ENCODE measurements at places on chromosomes 3 and 15.

- no peak for DNase-seq
Observed at GRCh38 chr3:25872200-25872877, 82.4 kb downstream of the OXSM start.

- DNase-seq: no peak
Observed at GRCh38 chr15:76393614-76394013, 57.0 kb downstream of the ISL2 start.

GRCh38 chr15:74303741-74304309 lies 63.6 kb downstream of the CYP11A1 start:
- DNase-seq: no peak

DNA sequence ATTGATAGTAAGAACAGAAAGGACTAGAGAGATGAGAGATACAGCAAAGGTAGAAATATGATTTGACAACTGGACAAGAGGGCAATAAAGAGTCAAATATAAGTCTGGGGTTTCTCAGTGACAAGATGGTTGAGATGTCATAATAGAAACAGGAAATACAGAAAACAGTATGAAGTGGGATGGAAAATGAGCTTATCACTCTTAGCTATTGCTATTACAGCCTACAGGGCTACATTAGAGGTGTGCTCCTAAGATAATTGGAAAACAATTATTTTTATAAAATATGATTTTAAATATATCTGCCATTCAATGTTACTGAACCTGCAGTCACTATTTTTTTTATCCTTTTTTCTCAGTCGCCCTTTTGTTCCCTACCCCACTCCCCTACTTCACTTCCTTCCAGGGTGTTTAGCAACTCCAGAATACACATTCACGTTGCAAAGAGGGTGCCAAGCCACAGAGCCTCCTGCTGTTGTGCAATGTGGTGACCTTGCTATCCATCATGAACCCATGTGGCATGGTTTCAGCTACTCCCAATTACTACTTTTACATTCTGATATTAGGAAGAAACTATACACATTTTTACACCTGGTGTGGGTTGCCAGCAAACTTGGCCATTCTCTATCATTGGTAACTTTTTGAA lies 6.0 kb downstream of the NRG4 start:
- no peak for DNase-seq

- no peak for DNase-seq
Observed at GRCh38 chr15:41001524-41002214, 48.4 kb downstream of the CHAC1 start.

- no peak for DNase-seq
Observed at GRCh38 chr3:71438071-71438685, 145.3 kb downstream of the FOXP1 start.

DNA sequence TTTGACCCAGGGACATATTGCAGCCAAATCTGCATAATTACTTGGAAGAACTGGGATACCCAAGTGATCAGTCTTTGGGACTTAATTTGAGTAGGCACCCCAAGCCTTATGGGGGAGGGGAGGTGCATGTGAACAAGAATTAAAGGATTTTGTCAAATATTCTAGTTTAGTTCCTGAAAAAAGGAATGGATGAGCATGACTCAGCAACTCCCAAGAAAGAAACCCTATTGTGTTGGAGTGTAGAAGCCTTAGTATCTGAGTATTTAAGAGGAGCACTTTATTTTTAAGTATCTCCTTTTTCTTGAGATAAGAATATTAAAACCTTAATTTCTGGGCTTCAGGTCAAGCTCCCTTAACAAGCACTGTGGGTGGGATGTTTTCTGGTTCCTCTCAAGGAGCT lies 222.4 kb downstream of the CD47 start:
- no peak for DNase-seq

- DNase-seq: no peak
Observed at GRCh38 chr3:171005648-171006047, 20.9 kb downstream of the SLC2A2 start.

DNA sequence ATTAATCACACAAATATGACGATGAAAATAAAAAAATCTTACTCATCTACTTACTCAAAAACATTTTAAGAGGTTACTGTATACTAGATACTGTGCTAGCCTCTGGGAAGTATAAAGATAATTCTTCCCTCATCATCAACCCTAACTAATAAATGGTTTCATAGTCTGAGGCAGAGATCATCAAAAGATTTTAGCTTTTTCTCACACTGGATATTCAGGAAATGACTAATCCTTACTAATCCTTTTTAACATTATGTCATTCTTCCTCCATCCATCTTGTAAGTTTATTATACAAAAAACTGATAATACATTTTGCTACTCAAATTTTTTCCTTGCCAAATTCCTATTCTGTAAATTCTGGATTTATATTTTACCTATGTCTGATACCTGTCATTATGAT lies 29.7 kb downstream of the ACAD11 start:
- DNase-seq: no peak

GRCh38 chr15:52112203-52112750 lies 298 bp downstream of the BCL2L10 start:
- DNase-seq: peak; percentile 80

GRCh38 chr3:26437678-26438077 lies 184.9 kb upstream of the LRRC3B start:
- DNase-seq: no peak

DNA sequence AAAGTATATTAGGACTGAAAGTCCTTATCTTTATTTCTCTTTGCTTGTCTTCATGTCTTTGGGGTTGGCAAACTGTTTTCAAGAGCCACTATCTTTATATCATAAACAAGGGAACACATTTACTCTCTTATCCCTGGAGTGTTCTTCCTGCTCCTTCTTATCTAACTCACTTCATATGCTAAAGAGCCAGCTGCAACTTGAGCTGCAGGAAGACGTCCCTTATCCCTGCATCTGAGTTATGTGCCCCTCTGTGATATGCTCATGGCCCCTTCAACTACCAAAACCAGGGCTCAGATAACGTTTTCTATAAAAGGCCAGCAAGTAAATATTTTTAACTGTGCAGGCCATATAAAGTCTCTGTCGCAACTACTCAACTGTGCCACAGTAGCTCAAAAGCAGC lies 137.0 kb upstream of the CRBN start:
- no peak for DNase-seq

GRCh38 chr3:132407025-132407424 lies 10.3 kb upstream of the DNAJC13 start:
- no peak for DNase-seq

- no peak for DNase-seq
Observed at GRCh38 chr3:33578325-33579177, 138.3 kb upstream of the UBP1 start.

GRCh38 chr15:35784745-35785144 lies 238.8 kb upstream of the DPH6 start:
- DNase-seq: no peak

DNA sequence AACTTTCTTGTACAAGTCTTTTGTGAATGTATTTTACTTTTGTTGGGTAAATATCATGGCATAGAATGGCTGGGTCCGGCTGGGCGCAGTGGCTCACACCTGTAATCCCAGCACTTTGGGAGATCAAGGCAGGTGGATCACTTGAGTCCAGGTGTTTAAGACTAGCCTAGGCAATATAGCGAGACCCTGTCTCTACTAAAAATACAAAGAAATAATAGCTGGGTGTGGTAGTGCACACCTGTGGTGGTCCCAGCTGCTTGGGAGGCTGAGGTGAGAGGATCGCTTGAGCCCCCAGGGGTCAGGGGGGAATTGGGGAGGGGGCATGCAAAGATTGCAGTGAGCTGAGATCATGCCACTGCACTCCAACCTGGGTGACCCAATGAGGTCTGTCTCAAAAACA lies 52.9 kb downstream of the ANP32A start:
- DNase-seq: no peak

DNA sequence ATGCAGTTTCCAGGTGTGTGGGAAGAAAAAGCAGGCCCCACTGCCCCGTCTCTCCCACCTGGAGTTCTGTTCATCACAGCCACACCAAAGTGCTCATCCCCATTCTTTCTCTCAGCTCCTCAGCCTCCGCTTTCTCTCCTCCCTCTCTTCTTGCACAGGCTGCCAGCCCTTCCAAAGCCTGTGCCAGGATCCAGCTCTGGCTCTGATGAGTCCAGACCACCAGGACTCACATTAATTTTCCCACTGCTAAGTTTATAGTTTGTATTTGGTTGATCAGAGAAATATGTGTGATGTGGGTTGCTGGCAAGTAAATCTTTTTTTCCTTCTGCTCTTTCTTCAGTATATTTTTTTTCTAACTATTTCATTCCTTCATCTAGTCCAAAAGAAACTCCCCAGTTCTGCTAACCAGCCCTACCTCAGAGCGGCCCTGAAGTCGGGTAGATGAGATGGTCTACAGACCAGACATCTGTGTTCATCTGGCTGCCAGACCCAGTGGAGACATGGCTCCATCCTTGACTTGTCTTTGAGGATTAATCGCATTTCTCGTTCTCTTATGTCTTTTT lies 49.8 kb downstream of the BOC start:
- DNase-seq: no peak

DNA sequence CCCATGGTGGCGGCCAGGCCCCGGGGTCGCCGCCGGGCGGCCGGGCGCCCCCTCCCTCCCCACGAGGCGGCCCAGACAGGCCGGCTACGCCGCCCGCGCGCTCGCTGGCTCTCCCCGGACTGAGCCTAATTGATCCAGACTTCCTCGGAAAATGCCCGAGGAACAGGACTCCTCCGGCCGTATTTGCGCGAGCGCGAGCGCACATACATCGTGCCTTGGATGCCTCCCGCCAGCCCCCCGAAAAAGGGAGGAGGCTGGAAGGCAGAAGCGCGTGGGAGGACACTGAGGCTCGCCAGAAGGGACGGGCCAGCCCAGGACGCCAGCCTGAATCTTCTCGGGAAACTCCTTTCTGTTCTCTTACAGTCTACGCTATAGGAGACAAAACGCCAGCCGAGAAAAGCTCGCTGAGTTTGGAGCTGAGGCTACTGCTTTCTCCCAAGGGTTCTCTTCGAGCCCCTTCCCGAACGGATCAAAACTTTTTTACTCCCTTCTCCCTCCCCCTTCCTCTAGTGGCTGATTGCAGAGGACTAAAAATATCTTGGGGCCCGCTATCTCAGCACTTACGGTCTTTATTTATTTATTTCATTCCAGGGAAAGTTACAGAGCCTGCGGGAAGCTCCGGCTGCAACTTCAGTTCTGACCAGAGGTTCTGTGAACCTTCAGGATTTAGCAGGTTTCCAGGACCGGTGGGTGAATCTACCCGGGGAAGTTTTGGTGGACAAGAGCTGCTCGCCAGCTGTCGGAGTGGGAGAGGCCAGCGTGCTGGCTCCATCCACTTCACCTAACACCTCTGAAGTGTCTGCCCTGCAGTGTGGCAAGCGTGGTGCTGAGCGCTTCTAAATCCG lies at the start of gene PDZRN3:
Gene PDZRN3, minus strand, starts transcription at position 121 of the 845 bp plus-strand sequence.
- DNase-seq: no peak

DNA sequence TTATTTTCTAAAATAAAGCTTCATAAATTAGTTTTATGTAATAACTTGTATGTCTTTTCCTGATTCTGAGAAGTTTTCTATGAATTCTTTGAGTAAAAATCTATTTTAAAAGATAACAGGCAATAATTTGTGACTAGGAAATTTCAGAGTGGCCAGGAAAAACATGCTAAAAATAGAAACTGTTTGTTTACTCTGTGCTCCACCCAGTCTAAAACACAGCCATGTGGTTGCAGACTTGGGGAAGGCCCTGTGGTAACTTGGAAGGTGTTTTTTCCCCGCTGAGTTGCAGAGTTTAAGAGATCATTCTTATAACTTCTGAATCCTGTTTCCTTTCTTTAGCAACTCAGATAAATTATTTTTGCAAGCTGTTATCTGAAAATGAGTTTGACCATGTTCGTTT lies 21.9 kb downstream of the PLCL2 start:
- DNase-seq: no peak

DNA sequence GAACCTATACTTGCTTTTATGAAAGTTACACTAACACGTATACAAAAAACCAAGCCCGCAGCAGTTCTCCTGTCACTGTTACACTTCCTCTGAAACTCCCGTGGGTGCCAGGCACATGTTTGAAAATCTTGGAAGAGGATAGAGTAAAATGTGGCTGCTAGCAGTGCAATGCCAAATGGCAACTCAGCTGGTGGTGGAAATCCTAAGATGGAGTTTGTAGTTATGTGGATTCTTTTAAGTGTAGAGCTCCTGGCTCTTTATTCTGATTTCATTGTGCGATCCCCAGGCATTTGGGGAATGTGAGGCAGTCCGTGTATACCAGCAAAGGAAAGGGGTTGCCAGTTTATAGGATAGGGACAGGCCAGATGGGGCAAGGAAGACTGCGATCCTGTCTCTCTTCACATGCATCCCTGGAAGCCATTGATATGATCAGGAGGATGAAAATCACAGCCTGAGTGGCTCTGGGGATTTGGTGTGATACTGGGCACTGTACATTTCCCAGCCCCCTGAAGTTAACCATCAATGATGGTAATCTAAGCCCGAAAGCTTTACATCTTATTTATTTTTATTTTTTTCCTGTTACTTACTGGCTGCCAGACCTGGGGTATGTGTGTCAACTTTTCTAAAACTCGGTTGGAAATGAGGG lies 1.1 kb downstream of the STAC start:
- no peak for DNase-seq

GRCh38 chr15:63473999-63474809 lies 30.2 kb upstream of the USP3 start:
- DNase-seq: peak; percentile 84

- no peak for DNase-seq
Observed at GRCh38 chr3:105260385-105260784, 106.3 kb upstream of the ALCAM start.

DNA sequence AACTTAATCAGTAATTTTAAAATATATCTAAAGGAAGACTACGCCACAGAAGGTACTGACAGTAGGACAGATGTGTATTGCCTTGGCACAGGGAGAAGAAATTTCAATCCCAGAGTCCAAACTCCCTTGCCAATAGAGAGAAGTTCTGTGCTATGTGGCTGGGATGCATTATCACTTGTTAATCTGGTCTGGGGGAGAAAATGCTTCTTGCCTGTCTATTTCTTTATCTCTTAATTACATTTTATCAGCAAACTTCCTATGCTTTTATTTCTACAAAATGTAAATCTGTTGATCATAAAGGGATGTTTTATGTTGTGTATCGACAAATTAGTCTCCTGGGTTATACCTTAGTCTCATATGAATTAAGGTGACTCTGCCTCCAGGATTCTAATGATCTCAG lies 21.7 kb downstream of the RBMS3 start:
- DNase-seq: no peak

DNA sequence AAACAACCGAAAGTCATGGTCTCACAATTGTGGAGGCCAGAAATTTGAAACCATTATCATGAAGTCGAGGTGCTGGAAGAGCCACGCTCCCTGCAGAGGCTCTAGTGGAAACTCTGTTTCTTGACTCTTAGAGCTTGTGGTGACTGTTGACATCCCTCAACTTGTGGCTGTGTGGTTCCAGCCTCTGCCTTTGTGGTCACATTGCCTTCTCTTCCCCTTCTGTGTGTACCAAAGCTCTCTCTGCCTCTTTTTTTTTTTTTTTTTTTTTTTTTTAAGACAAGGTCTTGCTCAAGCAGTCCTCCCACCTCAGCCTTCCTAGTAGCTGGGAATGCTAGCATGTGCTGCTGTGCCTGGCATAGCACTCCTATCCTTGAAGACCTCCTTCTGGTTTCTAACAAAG lies 48.7 kb upstream of the CRTC3 start:
- no peak for DNase-seq
